Testis (tissue), 5 donors: ENCODE measurements at places on chromosomes 3 and 15.

DNA sequence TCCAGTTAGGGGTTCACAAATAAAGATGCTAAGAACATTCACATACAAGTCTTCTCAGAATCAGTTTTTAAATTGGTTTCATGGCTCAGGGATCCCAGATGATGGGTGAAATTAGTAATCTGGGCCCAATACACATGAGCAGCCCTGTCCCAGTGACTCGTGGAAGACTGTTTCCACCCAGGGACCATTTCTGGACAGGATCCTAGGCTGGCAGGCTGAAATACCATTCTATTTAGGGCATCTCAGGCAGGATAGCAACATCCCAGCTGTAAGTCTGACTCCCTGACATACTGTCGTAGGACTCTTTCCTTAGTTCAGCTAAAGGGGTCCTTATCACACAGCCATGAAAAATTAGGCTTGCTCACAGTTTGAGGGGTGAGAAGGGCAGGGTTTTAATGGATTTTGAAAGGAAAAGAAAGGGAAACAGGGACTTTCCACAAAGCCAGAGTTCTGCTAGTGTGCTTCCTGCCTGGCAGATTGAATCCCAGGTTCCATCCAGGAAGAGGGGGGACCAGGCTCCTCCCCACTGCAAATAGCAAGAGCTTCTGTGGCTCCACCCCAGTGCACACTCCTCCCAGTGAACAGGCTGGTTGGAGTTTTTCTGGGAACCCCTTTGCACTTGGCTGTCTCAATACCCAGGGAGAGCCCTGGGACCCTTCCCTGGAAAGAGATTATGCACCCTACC lies 41.3 kb upstream of the LYZL4 start:
- DNase-seq, result no peak

DNA sequence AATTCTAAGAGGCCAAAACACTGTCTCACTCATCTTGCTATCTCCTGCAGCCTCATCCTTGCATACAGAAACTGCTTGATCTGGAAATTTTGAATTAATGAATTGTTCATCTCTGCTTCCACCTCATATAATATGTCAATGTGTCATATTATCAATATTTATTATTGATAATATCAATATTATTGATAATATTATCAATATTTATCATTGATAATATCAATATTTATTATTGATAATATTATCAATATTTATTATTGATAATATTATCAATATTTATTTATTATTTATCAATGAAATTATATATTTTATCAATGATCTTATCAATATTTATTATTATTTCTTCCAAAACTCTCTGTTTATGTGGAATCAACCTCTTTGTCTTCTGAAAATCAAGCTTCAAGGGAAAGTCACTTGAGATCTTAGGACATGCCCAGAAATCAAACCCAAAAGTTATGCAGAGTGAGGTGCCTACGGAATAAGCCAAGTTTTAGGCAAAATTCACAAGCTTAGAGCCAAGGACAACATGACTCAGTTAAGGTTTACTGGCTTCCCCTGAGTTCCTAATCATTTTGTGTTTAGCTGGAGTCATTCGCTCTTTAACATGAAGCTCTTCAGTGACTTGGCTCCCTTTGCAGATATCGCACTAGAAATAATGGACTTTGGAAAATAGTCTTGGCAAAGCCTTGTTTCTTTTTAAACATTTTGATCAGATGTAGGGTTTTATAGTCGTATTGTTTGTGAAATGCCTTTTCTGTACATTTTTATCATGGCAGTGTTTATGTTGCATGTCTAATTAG lies 297.1 kb upstream of the RARB start:
- no peak for DNase-seq

DNA sequence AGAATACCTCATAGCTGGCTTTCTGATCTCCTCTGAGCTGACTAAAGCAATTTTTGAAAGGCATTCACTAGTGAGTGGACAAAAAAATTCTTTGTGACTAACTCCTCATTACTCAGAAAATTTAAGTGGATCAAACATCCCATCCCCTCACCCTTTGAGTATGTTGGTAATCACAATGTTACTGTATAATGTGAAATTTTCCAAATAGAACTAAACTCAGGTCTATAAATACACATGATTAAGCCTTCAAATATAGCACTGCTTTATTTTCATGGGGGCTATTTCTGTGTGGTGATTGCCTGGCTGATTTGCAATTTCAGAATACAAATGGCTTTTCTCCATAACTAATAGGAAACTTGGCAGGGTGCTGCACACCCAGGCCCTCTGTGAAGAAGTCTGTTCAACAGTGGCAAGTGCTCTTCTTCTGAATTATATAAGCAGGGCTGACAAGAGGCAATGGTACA lies 45.9 kb upstream of the ACTC1 start:
- DNase-seq, result no peak

GRCh38 chr15:41689834-41690233 lies 29.6 kb downstream of the MGA start:
- no peak for DNase-seq

DNA sequence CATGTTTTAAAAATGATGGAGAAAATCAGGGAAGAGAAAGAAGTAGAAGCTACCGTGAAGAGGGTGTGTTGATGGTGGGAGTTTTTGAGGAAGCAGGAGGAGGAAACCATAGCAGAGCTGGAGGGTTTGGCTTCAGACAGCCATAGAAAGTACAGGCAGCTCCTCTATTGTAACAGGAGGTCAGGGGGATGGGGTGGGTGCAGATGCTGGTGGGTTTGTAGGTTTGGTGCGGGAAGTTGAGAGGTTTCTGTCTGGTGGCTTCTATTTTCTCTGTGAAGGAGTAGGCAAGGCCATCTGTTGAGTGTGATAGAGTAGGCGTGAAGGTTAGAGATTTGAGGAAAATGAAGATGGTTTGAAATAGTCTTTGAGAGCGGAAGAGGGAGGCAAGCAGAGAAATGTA lies 97.7 kb upstream of the TBC1D5 start:
- no peak for DNase-seq

GRCh38 chr3:139830817-139831216 lies 104.2 kb upstream of the CLSTN2 start:
- no peak for DNase-seq

DNA sequence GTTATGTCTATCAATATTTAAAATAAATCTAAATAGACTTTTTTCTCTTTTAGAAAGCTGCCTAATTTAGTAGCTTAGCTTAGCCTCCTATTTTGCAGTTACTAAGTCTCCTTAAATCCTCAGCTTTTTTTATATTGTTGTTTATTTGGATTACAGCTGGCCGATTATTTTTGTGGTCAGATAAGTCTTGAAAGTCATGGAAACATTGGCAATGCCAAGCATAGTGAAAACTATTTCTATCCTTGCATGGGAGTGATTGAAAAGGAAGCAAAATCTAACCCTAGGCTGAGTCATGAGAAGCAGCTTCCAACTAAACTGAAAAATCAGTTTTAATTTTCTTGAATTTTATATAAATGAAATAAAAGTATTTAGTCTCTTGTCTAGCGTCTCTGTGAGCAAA lies 1063.0 kb upstream of the GBE1 start:
- no peak for DNase-seq

- no peak for DNase-seq
Observed at GRCh38 chr3:168951884-168952283, 711.6 kb downstream of the MECOM start.

DNA sequence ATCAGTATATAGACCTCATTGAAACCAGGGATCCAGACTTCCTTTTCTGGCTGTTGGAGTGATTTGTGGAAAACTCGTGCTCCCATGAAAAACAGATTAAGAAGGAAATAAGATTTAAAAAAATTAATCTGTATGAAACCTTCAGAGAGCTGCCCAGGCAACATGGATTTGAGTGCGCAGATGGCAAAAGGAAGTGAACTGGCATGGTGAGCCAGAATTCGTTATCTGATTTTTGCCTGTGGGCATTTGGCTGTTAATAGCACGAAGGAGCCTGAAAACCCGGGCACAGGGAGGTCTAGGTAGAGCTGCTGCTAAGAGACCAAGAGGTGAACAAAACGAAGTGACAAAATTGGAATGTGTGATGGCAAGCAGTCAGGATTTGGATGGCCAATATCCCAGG lies 19.1 kb upstream of the SPINK8 start:
- no peak for DNase-seq

DNA sequence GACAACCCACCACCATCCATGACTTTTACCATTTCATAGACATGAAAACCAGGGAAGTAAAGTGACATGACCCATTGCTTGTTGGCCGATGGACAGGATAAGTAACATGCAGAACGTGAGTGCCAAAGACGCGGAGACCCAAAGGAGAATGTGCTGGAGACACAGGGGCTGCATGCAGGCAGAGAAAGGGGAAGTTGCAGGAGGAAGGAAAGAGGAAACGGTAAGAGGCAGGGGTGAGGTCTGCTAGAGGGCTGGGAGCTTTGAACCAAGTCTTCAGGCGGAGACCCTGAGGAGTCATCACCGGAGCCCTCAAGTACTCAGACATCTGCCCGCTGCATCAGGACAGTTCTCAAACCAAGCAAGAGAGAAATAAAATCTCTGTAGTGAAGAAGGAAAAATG lies 34.9 kb downstream of the MAGEF1 start:
- no peak for DNase-seq

- DNase-seq, result no peak
Observed at GRCh38 chr3:167976516-167977361, 119.0 kb downstream of the GOLIM4 start.

DNA sequence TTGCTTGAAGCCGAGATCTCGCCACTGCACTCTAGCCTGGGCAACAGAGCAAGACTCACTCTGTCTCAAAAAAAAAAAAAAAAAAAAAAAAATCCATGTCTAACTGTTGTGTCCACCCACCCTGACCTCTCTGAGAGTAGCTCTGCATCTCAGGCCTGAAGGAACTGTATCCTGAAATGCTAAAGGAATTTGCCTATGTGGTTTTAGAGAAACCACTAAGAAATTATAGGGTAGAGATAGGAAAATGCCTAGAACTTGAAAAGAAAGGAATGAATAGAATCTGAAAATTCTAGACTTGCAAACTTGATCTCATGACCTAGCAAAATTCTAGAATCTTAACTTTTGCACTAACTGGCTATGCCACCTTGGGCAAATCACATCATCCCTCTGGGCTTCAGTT lies 217.5 kb upstream of the ROPN1 start:
- no peak for DNase-seq

GRCh38 chr3:136651581-136651980 lies 100.6 kb downstream of the STAG1 start:
- no peak for DNase-seq

DNA sequence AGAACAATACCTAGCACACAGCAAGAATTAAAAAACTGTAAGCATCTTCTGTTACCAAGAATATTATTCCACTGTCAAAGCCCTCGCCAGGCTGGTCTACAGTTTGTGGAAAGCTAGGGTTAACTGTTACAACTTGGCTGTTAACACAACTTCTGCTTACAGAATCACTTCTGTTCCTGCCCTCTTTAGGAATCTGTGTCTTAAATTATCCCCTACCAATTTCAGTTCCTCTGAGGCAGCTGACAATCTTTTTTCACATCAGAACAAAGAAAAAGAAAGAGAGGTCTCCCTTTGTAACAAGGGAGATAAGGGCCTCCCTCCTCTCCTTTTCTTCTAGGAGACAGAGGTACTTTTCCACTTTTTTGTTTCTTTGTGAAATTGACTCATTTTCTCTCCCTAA lies 188.9 kb downstream of the FMN1 start:
- DNase-seq, result no peak

GRCh38 chr3:119765239-119765638 lies 16.7 kb upstream of the NR1I2 start:
- no peak for DNase-seq

DNA sequence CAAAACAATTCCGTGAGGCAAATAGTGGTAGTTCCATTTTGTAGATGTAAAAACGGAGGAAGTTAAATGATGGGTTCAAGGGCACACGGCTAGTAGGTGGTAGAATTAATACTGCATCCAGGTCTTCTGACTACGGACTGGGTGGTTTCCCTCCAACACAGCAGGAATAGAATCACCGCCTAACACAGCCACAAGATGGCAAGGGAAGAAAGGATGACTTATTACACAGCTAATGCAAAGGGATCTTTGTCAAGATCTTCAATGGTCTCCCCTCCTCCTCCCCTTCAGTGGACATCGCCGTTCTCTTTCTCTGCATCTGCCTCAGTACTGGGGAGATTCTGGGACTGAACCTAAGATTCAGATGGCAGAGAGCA lies 524 bp upstream of the TOPBP1 start:
- DNase-seq, result peak; percentile 23

- no peak for DNase-seq
Observed at GRCh38 chr3:40801284-40801741, 276.6 kb downstream of the ZNF621 start.

DNA sequence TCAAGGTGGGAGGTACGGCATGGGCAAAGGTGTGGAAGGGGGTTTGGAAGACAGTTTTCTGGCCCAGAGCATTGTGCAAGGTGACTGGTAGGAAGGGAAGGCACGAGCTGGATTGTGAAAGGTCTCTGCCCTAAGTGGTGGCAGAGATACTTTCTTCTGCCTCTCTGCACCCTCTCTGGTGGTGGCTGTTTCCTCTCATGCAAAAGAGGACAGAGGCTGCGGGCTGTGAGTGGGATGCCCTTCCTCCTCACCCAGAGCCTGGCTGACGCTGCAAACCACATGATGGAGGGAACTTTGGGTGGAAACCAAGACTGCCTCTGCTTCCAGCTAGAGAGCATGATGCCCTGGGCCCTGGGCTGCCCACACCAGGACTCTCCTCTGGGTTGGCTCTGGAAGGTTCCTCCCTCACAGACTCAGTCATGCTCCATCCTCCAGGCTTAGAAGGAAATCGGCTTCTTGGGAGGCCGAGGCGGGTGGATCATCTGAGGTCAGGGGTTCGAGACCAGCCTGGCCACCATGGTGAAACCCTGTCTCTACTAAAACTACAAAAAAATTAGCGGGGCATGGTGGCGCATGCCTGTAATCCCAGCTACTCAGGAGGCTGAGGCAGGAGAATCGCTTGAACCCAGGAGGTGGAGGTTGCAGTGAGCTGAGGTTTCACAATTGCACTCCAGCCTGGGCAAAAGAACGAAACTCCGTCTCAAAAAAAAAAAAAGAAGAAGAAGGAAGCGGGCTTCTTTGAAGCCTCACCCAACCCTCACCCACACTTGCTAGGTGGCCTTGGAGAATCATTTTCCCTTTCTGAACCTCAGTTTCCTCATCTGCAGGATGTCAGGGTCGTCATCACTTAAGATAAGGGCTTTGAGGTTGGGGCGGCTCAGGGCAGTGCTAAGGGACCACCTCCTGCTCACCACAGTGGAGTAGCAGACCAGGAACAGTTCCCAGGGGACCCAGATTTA lies 8.3 kb downstream of the PSTPIP1 start:
- DNase-seq, result peak; percentile 41

DNA sequence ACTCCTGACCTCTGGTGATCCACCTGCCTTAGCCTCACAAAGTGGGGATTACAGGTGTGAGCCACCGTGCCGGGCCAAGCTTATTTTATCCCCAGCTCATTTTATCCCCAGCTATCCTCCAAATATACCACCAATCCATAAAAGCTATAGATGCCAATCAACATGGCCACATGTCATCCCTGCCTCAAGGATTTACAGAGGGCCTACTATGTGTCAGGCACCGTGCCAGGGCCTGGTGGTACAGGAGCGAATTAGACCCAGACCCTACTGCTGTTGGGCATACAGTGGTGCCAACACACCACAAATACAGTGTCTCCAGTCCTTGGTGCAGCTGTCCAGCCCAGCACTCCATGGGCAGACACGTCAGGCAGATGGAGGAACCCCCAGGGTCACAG lies 73.4 kb downstream of the SCN5A start:
- peak; percentile 9 for DNase-seq
